ENCODE measurements at places on chromosomes 12 and 14. TPM values are rescaled to one million over a fixed set of nuclear protein-coding genes. Genes with fewer than 3 reads are reported as not detected.

TAS2R20 gene
- total RNA-seq = 1.7 TPM

- no peaks in the 10 kb centered on the region for H3K27me3 ChIP-seq
- H3K36me3 ChIP-seq = no peaks in the 10 kb centered on the region
- DNase-seq = no peak
- no peaks in the 10 kb centered on the region for H3K4me1 ChIP-seq
- no peak overlapping the region for H3K4me3 ChIP-seq
Observed at GRCh38 chr14:105503296-105503640, 12.2 kb downstream of the TEDC1 start.

- no peak overlapping the region for H3K4me3 ChIP-seq
- no peaks in the 10 kb centered on the region for H3K36me3 ChIP-seq
- no peak for DNase-seq
- no peaks in the 10 kb centered on the region for H3K4me1 ChIP-seq
- H3K27ac ChIP-seq = no peak overlapping the region
Observed at GRCh38 chr14:51666826-51667225, 15.1 kb downstream of the FRMD6 start.

GRCh38 chr14:61429316-61429715 lies 107.9 kb downstream of the PRKCH start:
- peaks cover 20% of the 10 kb centered on the region for H3K4me1 ChIP-seq
- no peaks in the 10 kb centered on the region for H3K27me3 ChIP-seq
- DNase-seq = no peak
- H3K4me3 ChIP-seq = no peak overlapping the region
- no peaks in the 10 kb centered on the region for H3K36me3 ChIP-seq

Data from upper lobe of left lung (tissue), 6 donors.